Activated T-helper 17 cell treated with anti-CD3 and anti-CD28 coated beads, Interleukin-2, amount 50 U/mL, for 72 hours (primary cell): ENCODE measurements at places on chromosomes 5 and 9. TPM values are rescaled to one million over a fixed set of nuclear protein-coding genes. Genes with fewer than 3 reads are reported as not detected.

The IZUMO3 gene
- total RNA-seq: not detected

The FOXI1 gene
- not detected for total RNA-seq

- ATAC-seq: peak; percentile 54
Observed at GRCh38 chr9:124278054-124278540, 20.3 kb downstream of the NEK6 start.

GRCh38 chr5:38453506-38453905 lies 102.9 kb downstream of the LIFR start:
- peak; percentile 88 for ATAC-seq

The C9orf153 gene
- 0.26 TPM for total RNA-seq
